ENCODE measurements at places on chromosomes 5 and 9.

- DNase-seq = peak; percentile 30
Observed at GRCh38 chr5:150485693-150486401, 22.1 kb upstream of the NDST1 start.

- no peak for DNase-seq
Observed at GRCh38 chr5:107457138-107457537, 213.6 kb downstream of the EFNA5 start.

DNA sequence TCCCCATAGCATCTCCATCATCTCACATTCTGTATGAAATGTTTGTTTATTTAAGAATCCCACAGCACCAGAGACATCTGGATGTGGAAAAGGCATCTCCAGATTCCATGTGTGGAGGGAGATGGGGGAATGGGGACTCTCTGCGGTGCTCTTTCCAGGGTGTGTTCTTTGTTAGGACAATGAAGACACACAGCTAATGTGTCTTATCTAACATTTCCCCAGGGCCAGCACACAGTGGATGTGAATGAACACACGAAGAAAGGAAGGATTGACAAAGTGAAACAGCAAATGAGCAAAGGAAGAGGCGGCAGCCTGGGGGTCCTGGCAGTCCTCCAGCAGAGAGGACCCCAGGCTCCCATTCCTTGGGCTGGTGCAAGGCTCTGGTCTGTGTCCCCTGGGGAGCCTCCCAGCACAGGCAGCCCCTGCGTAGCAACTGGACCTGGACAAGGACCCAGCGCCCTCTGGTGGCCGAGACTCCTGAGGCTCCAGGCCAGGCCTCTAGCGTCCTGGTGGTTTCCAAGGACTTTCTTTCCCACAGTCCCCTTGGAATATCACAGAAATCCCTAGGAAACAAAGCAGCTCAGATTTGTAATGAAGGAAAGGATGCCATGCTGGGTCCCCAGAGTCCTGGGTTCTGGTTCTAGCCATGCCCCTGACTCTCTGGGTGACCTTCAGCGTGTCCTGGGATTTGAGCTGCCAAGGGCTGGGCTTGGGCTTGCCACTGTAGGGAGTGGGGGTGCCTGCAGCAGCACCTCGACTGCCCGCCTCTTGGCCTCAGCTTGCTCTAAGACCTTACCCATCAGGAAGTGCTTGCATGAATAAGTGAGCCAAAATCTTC is 3.5 kb upstream of the PDLIM7 start:
- DNase-seq = peak; percentile 80

DNA sequence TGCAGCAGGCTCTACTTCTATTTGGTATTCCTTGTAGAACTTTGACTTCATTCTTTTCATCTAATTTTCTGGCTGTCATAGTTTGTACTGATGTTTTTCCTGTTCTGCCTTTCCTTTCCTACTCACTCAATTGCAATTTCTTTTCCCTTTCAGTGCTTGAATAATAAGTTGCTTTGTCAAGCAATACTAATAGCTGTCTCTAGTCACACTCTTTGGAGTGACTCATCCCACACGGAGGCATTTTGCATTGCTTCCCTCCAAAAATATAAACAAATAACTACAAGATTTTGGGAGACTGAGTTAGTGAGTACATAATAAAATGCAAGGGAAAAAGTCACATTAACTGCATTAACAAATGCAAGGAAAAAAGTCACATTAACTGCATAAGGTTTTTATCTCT is 465.9 kb downstream of the CDH9 start:
- DNase-seq = no peak

DNA sequence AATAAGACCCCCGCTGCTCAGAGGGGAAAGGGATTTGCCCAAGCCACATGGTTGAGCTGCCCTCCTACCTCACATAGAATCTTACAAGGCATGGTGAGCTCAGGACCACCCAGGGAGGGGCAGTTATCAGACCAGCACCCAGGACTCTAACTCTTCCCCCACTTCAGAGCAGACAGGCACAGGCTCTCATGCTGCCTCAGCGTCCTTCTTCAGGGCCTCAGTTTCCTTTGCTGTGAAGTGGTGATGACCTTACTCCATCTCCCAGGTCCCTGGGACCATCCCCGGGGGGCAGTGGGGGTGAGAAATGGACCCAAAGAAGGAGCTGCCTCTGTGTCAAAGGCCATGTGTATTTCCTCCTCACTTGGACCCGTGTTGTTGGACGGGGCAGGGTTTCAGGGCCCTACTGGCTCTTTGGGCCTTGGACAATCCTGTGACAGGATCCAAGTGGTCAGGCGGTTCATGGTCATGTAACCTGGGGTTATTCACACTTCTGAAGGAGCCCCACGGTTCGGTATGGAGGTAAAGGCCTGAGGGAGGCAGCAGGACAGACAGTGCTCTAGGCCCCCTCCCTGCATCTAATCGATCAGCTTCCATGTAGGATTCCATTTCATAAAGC is 31.7 kb upstream of the CSF1R start:
- DNase-seq = no peak

- no peak for DNase-seq
Observed at GRCh38 chr9:78453450-78453849, 156.5 kb downstream of the PSAT1 start.

- no peak for DNase-seq
Observed at GRCh38 chr5:82564963-82565362, 286.8 kb upstream of the RPS23 start.

GRCh38 chr9:37745970-37746369 is 7.6 kb upstream of the TRMT10B start:
- DNase-seq = no peak

DNA sequence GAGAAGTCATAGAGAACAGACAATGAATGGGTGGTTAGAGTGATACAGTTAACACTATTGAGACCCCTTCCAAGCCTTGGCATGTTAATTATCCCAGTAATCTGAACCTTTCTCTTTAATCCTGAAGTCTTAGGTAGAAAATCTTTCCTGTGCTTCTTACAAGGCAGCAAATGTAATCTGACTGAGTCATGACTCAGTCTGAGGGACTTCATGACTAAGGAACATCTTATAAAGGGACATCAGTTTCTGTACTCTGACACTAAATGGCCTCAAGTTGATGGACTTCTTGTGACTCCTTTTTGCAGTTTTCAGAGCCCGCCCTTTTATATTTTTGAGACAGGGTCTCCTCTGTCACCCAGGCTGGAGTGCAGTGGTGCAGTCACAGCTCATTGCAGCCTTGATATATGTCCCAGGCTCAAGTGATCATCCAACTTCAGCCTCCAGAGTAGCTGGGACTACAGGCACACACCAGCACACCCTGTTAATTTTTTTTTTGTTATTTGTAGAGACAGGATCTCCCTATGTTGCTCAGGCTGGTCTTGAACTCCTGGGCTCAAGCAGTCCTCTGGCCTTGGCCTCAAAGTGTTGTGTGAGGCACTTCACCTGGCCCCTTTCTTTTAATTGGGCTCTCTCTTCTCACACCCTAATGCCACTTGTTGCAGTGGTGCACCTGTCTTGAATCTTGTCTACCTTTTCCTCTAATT is 9.5 kb downstream of the EXOSC3 start:
- DNase-seq = no peak

DNA sequence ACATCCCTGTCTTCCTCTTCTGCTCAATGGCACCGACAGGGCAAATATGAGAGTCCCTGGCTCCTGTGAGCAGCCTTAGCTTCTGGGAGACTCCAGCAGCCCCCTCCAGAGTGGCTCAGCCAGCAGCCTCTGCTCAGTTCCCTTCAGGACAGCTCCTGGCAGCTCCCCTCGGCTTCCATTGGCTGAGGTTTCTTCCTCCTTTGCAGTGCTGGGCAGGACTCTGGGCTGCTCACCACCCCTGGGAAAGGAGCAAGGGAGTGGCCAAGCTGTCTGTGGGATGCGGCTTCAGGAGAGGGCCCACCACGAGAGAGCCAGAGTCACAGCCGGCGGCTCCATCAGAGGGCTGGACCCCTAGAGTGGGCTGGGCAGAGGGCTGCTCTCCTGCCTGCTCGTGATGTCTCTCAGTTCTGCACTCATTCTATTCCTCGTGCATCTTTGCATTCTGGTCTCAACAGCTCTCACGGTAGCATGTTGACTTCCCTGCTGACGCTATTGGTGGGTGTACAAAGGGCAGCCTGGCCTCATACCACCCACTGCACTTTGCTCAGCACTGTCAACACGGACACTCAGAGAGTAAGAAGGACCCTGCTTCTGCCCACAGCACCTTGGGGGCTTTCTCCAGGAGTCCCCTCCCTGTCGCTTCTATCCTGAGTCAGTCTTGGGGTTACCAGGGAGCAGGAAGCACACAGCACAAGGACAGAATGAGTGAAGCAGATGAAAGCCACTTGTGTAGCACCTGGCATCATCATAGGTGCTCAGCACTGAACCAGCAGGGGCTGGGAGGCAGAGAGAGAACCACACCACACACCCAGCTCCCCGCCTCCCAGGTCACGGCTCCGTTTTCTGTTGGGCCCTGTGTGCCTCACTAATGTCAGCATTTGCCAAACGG is 80.9 kb upstream of the ALDH1B1 start:
- no peak for DNase-seq

GRCh38 chr5:173679909-173680630 is 63.6 kb upstream of the BOD1 start:
- DNase-seq = no peak

- DNase-seq = no peak
Observed at GRCh38 chr9:123074628-123075027, 41.2 kb downstream of the GPR21 start.

- no peak for DNase-seq
Observed at GRCh38 chr5:141711687-141712086, 29.7 kb upstream of the ARAP3 start.

DNA sequence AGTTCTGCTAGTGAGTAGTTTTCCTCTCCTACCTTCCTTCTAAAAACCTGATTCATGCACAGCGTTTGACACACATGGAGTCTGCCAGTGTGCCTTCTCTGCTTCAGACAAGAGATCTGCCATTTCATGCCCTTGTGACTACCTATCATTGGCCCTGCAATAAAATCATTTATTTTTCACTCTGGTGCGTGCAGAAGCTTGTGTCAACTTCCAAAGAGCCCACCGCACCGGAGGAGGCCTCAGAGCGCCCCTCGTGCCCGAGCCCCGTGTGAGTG is 13.7 kb downstream of the HNRNPH1 start:
- DNase-seq = no peak

DNA sequence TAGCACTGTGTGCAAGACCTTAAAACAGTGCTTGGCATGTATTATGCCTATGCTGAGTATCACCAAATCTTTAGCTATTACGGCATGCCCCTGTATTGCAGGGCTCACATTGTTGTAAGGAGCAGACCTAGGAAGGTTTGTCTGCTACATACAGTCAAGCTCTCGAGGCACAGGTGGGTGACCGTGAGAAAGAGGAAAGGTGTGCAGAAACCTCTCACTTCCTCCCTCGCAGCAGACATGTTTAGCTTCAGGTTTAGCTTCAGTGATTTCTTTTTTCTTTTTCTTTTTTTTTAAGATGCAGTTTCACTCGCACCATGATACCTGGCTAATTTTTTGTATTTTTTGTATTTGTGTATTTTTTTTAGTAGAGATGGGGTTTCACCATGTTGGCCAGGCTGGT is 275.8 kb upstream of the RIOK2 start:
- DNase-seq = no peak

- DNase-seq = no peak
Observed at GRCh38 chr9:81499021-81499454, 190.3 kb downstream of the TLE1 start.

- DNase-seq = no peak
Observed at GRCh38 chr9:8351436-8351835, 551.9 kb upstream of the DMAC1 start.

DNA sequence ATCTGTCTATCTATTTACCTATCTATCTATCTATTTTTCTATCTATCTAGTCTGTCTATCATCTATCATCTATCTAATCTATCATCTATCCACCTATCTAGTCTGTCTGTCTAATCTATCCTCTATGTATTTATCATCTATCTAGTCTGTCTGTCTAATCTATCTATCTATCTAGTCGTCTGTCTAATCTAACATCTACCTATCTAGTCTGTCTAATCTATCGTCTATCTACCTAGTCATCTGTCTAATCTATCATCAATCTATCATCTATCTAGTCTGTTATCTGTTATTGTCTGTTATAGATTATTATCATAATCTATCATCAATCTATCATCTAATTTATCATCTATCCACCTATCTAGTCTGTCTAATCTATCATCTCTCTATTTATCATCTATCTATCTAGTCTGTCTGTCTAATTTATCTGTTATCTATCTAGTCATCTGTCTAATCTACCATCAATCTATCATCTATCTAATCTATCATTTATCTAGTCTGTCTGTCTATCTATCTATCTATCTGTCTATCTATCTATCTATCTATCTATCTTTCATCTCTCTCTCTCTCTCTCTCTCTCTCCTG is 80.2 kb upstream of the ZNF618 start:
- no peak for DNase-seq

- DNase-seq = no peak
Observed at GRCh38 chr9:109317979-109318741, 2.7 kb downstream of the EPB41L4B start.

- DNase-seq = no peak
Observed at GRCh38 chr9:134553061-134553891, 88.3 kb upstream of the COL5A1 start.

- DNase-seq = peak; percentile 84
Observed at GRCh38 chr5:139765409-139766217, 30.0 kb upstream of the PSD2 start.

- DNase-seq = peak; percentile 45
Observed at GRCh38 chr5:134003064-134003816, 1.5 kb downstream of the VDAC1 start.
